ENCODE measurements at places on chromosomes 3 and 15.

- DNase-seq = peak; percentile 84
Observed at GRCh38 chr3:24156466-24156865, 211.4 kb downstream of the NR1D2 start.

DNA sequence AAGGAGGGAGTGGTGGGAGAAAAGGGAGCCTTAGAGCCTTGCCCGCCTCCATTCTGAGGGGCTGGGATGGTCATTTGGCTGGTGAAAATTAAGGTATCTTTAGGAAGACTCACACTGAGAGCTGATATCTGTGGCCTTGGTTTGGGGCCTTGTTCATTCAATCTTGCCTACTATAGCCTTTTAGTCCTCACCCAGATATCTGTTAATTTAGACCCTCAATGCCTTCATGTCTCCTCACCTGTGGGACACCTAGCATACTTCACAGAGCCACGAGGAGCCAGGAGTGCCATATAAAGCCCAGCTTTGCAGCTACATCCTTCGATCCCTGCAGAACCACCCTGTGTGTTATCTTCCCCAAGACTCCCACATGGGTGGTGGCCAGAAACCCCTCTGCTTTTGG, 4.7 kb upstream of the ARNT2 start:
- no peak for DNase-seq

DNA sequence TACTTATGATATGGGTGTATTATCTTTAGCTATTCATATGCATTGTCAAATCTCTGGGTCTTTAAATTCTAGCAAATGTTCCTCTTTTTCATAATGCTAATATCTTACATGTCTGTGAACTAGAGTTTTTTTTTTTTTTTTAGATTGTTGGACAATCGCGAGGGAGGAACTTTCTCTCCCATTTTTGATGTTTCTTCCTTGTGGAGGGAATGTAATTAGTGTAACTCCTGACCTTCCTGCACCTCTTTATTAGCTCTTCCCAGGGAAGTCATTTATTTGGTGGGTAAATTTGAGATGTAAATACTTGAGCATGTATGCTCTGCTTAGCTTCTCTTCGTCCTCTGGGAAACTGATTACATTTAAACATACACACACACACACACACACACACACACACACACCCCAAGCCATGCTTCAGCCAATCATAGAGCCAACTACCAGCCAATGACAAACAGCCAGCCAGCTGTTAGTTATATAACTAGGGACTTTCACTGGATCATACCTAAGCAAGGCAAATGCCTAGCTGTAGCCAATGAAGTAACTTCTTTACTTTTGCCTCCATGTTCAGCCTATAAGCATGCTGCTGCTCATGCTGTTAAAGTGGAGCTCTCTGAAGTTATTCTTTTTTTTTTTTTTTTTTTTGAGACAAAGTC, 8.3 kb upstream of the USP8 start:
- peak; percentile 16 for DNase-seq

- DNase-seq = no peak
Observed at GRCh38 chr3:52086461-52086860, 30.1 kb upstream of the DUSP7 start.

- peak; percentile 52 for DNase-seq
Observed at GRCh38 chr3:42906070-42906847, at the start of gene ZNF662. TSS of gene ZNF662 (plus strand) at chr3:42906142. CDS start at chr3:42908115, 1,973 bp downstream.

DNA sequence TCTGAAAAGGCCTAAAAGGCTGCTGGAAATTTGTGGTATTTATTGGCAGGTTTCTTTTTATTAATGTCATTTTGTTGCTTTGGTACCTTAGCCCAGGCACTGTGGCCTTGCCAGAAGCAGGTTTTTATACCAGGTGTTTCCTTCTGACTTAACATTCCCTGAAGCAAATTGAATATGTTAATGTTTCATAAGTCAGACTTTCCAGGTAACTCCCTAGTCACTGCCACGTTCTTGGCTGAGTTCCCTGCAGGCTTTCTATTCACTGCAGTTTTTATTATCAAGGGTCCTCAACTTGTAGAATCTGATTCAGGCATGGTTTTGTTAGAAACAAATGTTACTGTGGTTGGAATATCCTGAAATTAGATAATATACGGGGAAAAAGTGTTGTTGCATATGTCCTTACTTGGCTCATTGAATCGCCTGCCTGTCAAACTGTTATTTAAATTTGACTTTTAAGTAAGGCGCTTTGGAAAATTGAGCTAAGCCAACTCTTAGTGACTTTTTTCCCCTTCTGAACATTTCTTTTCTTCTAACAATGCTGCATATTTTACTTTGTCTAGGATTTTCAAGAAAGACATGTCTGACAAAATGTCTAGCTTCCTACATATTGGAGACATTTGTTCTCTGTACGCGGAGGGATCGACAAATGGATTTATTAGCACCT, 22.9 kb downstream of the ITPR1 start:
- no peak for DNase-seq
